T-cell (primary cell): ENCODE measurements at places on chromosomes 4 and X.

DNA sequence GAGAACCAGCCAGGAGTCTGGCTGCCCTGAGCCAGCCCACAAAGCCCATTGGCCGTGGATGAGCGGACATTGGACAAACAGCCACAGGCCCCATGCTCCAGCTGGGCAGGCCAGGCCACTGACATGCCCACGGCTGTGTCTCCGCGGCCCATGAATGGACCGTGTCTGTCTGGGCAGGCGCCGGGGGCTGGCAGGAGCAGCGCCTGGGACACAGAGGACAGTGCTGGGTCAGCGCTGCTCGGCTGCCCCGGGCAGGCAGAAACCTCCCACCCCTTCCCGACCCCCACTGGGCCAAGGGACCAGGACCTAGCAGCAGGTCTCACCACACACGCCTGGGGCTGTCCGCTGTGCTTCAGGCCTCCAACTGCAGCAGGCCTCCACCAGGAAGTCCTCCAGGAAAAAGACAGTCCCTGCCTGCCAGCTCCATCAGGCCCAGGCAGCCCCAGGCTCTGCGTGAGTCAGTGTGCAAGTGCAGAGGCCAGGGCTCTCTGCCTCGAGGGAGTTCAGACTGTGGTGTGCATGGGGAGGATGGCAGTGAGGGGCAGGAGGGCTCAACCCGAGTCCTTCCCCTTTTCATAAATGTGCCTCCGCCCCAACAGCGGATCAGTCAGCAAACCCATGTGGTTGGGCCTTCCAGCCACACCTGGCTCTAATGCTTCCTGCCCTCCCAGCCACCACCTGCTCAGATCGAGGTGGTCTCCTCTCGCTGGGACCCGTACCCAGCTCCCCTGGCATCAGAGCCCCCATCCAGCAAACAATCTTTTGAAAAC is 17.2 kb upstream of the FGFR3 start:
- DNase-seq, result no peak

DNA sequence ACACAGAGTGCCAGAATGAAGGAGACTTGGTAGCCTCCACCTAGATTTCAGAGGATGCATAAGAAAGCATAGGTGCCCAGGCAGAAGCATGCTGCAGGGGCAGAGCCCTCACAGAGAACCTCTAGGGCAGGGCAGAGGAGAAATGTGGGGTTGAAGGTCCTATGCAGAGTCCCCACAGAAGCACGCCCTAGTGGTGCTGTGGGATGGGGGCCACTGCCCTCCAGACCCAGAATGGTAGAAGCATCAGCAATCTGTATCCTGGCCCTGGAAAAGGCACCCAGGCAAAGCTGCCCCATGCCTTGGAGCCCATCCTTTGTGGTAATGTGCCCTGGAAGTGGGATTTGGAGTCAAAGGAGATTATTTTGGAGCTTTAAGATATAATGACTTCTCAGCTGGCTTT is 992.9 kb upstream of the PABPC4L start:
- DNase-seq, result no peak

DNA sequence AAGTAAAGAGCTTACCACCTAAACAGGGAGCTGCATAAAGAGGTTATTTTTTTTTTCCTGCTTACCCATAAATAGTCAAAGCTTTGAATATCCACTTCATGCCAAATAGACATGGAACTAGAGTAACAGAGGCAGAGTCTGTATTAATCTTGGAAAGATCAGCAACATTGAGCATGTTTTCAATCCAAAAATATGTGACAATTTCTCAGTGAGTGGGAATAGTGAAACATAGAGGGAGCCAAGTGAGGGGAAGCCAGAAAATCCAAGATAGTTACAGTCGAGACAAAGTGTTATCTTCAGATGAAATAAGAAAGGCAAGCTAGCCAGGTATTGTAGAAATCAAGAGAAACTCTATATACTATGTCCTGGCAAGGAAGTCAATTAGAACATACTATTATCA is 122.3 kb upstream of the TACR3 start:
- no peak for DNase-seq

DNA sequence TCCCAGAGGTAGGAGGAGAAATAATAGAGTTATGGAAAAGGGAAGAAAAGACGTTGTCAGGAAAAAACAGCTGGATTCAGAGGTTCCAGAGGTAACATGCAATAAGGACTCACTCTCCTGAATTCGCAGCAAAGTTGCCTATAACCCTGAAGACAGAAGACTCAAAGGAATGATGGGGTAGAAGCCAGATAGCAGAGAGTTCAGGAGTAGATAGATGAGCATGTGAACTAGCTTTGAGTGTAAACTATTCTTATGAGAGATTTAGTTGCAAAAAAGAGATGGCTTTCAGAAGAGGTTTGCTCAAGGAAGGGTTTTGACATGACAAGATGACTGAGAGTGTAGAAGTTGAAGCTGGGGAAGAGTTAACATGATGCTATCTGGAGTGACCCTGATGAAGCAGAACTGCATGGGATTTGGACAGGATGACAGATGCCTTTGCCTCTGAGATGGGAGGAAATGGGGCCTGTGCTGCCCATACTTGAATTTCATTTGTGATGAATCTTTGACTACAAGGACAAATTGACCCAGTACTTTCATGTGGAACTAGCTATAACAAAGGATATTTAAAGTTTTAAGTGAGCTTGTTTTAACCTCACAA is 73.9 kb downstream of the AMELX start:
- no peak for DNase-seq

DNA sequence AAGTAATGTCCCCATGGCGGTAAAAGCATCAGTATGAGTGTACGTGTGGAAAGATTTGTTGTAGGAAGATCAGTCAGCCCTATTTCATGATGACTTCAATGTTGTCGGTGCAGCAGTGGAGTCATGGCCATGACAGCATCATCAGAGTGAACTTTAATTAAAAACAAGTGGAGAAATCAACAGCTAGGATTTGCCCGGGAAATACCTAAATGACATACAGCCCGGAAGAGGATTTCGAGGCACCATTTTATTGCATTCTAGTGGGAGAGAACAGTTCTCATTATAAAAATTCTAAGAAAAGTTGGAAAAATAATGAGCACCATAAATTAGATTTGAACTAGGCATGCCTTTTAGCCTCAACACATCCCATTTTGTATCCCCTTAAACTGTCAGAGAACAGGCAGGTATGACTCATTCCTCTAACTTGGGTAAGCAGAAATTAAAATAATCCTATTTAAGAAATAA is 170.1 kb downstream of the SHROOM3 start:
- no peak for DNase-seq
